NCI-H187 treated with DMSO at 0.1 percent for 48 hours (cell line): ENCODE measurements at places on chromosomes 2 and 18.

- DNase-seq, result no peak
Measured at GRCh38 chr2:33240178-33240577, 236.3 kb upstream of the RASGRP3 start.

GRCh38 chr18:2851771-2852170 lies 5.0 kb downstream of the EMILIN2 start:
- no peak for DNase-seq

- no peak for DNase-seq
Measured at GRCh38 chr2:133492719-133493380, 75.4 kb downstream of the NCKAP5 start.

GRCh38 chr2:166106431-166107015 lies 21.3 kb downstream of the SCN1A start:
- DNase-seq, result no peak

DNA sequence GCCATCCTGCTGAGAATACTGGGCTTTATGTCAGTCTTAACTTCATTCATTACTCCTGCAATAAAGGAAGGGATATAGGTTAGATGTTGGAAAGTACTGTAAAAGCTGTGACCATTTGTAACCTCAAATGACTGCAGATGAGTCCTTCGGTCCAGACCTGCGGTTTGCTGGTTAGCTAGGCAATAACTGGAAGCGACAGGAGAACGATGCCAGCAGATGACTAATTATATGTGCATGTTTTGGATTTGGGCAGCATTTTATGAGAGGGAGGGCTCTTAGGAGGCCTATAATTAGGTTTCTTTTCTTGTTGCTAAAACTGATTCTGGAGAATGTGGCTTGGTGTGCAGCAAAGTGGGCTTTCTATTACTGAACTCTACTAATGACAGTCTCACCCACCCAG lies 205.6 kb downstream of the TMEM182 start:
- DNase-seq, result no peak
